T-helper 2 cell treated with Interferon-gamma antibody and Interleukin-4, amounts not matched to agents 5 μg/mL and 100 μg/mL, for 36 hours (primary cell): ENCODE measurements at places on chromosomes 5 and 9.

- H3K27ac ChIP-seq, result no peak overlapping the region
- H3K27me3 ChIP-seq, result no peaks in the 10 kb centered on the region
- H3K36me3 ChIP-seq, result no peaks in the 10 kb centered on the region
- no peak overlapping the region for H3K4me3 ChIP-seq
- no peaks in the 10 kb centered on the region for H3K4me1 ChIP-seq
Measured at GRCh38 chr9:98380065-98380681, 124.7 kb upstream of the TBC1D2 start.

- H3K4me3 ChIP-seq, result no peak overlapping the region
- no peaks in the 10 kb centered on the region for H3K4me1 ChIP-seq
- no peak overlapping the region for H3K27ac ChIP-seq
- H3K27me3 ChIP-seq, result no peaks in the 10 kb centered on the region
Measured at GRCh38 chr9:98329904-98330303, 74.5 kb upstream of the TBC1D2 start.

DNA sequence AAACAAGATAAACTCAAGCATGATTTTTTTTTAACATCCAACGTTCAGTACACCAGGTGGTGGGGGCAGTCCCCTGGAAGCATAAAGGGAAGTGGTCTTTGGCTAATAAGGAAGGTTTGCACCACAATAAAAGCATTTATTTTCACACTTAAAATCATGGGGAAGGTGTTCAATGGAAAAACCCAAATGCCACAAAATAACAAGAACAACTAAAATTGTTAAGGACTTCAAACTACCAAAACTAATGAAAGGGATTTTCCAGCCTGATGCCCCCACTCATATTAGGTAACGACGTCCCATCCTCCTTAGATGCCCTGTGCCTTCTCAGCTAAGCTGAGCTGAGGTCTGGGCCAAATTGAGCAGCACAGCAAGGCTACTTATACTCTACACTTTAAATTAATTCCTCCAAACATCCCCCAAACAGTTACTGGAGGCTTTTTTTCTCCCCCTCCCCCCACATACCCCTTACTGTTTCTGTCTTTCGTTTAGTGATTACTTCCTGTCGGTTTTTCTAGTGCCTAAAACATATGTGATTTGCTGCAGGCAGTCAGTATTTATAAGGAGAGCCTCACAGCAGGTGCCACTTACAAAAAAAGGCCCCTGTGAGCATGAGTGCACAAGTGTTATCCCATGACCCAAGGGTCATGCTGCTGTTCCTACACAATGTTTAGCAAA is 259.7 kb upstream of the ZNF608 start:
- H3K27ac ChIP-seq, result no peak overlapping the region
- H3K36me3 ChIP-seq, result no peaks in the 10 kb centered on the region
- DNase-seq, result no peak
- peaks cover 2% of the 10 kb centered on the region for H3K4me1 ChIP-seq

GRCh38 chr5:145449794-145450193 is 385.3 kb downstream of the PRELID2 start:
- DNase-seq, result no peak
- no peak overlapping the region for H3K27ac ChIP-seq
- no peaks in the 10 kb centered on the region for H3K27me3 ChIP-seq
- H3K4me1 ChIP-seq, result no peaks in the 10 kb centered on the region
- H3K4me3 ChIP-seq, result no peak overlapping the region
- H3K36me3 ChIP-seq, result no peaks in the 10 kb centered on the region

GRCh38 chr5:136075466-136075891 is 46.7 kb downstream of the TGFBI start:
- DNase-seq, result no peak
- no peak overlapping the region for H3K27ac ChIP-seq
- H3K4me1 ChIP-seq, result peaks cover 11% of the 10 kb centered on the region
- no peaks in the 10 kb centered on the region for H3K36me3 ChIP-seq
- H3K27me3 ChIP-seq, result peaks cover 53% of the 10 kb centered on the region

DNA sequence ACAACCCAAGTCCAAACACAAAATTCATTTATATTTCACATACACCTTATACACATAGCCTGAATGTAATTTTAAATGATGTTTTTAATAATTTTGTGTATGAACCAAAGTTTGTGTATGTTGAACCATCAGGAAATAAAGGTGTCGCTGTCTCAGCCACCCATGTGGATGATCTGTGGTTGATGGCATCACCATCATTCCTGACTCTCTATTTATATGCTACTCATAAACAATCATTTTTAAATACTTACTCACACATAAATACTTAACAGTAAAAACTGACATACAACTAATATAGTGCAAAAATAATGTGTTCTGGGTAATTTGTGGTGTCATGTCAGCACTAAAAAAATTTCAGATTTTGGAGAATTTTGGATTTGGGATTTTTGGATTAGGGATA is 38.4 kb downstream of the SMC5 start:
- no peaks in the 10 kb centered on the region for H3K27me3 ChIP-seq
- no peak overlapping the region for H3K27ac ChIP-seq
- H3K4me1 ChIP-seq, result peaks cover 3% of the 10 kb centered on the region
- peaks cover 61% of the 10 kb centered on the region for H3K36me3 ChIP-seq

DNA sequence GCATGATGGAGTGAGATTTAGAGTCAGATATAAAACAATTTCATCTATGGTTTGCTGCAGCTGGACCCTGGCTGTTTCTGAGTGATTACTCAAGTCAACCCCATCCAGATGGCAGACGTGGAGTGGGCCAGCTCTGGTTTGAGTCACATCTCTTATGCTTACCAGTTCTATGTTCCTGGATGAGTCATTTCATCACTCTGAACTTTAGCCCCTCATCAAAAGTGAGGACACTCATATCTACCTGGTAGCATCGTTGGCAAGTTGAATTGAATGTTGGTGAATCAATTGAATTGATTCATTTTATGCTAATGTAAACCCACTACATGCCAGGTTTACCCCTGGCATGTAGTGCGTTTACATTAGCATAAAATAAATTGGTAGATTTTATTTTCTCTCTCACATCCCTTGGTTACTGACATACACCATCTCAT is 176.4 kb downstream of the FGF18 start:
- H3K4me3 ChIP-seq, result no peak overlapping the region
- no peaks in the 10 kb centered on the region for H3K36me3 ChIP-seq
- H3K27me3 ChIP-seq, result no peaks in the 10 kb centered on the region
- no peak for DNase-seq

GRCh38 chr5:111963555-111963954 is 206.6 kb upstream of the NREP start:
- no peak overlapping the region for H3K4me3 ChIP-seq
- DNase-seq, result no peak
- no peaks in the 10 kb centered on the region for H3K4me1 ChIP-seq
- no peaks in the 10 kb centered on the region for H3K27me3 ChIP-seq
- no peaks in the 10 kb centered on the region for H3K36me3 ChIP-seq
- no peak overlapping the region for H3K27ac ChIP-seq

DNA sequence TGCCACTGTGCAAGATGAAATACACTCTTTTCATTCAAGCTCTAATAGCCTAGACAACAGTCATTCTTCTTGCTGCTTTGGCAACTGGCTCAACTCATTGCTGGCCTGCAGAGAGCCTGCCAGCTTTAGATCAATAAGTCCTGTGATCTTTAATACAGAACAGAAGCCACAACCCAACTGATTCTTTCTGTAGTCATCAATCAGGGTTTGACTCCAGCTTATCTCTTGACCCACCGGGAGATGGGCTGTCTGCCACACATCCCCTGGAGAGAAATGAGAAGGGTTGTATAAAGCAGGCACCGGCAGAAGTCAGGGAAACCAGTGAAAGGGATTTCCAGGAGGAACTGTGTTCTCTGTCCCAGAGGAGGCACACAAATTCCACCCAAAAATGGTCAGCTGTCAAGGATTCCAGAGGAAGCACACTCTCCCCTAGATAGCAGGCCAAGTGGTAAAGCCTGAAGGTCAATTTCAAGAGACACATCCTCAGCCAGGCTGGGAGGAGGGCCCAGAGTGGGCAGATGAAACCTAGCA is 24.5 kb downstream of the LHFPL2 start:
- H3K4me1 ChIP-seq, result no peaks in the 10 kb centered on the region
- peaks cover 3% of the 10 kb centered on the region for H3K27me3 ChIP-seq
- H3K4me3 ChIP-seq, result no peak overlapping the region
- no peaks in the 10 kb centered on the region for H3K36me3 ChIP-seq
- DNase-seq, result no peak

DNA sequence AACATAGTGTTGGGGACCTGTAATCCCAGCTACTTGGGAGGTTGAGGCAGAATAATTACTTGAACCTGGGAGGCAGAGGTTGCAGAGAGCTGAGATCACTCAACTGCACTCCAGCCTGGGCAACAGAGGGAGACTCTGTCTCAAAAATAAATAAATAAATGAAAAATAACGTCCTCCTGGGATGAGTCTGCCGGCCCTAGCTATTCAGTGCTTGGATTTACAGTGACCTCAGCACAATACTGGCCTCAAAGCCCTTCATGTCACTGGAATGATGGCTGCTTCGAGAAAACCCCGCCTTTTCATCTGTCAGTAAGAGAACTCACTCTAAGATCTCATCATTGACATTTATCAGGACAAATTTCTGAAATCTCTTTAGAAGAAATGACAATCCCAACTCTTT is 35.5 kb downstream of the SOX30 start:
- H3K4me1 ChIP-seq, result peaks cover 22% of the 10 kb centered on the region
- H3K36me3 ChIP-seq, result peaks cover 12% of the 10 kb centered on the region
- H3K27ac ChIP-seq, result no peak overlapping the region
- DNase-seq, result no peak

DNA sequence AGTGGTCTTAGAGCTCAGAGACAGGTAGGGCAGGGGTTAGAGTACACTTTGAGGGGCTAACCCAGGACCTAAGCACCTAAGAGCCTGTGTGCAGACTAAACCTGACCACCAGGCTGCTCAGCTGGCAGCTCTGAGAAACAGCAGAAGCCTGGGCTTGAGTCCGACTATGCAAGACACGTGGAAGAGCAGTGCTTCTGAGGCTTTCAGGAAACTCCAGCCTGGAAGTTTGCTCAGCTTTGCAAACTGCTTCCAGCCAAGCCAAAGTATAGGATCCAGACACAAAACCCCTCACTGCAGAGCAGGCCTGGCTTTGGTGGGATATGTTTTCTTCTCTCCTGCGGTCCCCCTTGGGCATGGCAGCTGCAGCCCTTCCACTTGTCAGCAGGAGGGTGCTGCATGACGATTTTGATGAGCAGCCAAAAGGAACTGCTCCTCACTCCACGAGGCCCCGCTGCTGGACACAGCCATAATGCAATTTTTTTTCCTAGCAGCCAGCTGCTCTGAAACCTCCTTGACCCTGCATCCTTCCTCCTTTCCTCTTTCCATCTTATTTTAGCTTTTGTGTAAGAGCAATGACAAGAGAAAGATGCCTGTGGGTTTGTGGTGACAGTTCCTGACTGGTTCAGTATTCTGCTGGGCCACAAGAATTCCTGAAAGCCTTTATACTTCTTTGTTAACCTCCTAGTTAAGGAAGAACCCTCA is 123.1 kb downstream of the LIFR start:
- no peaks in the 10 kb centered on the region for H3K36me3 ChIP-seq
- H3K27me3 ChIP-seq, result peaks cover 27% of the 10 kb centered on the region
- H3K4me1 ChIP-seq, result no peaks in the 10 kb centered on the region
- no peak overlapping the region for H3K27ac ChIP-seq
- DNase-seq, result no peak
- H3K4me3 ChIP-seq, result no peak overlapping the region

DNA sequence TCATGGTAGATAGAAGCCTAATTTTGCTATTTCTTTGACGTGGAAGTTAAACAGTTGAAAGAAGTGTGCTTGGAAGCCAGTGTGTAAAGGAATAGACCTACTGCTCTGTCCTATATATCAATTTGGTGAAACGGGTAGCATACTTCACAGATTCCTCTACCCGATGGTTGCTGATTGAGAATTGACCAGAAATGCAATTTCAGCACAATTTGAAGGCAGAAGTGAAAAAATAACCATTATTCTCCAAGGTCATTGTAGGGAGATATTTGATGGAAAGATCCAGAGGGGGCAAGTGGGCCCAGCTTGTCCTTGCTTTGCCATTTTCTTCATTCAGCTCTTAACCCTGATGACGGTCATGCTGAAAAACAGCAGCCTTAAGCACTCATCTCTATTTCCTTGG is 15.3 kb downstream of the CDH12 start:
- no peak overlapping the region for H3K4me3 ChIP-seq
- no peaks in the 10 kb centered on the region for H3K4me1 ChIP-seq
- no peak overlapping the region for H3K27ac ChIP-seq
- DNase-seq, result no peak
- H3K36me3 ChIP-seq, result no peaks in the 10 kb centered on the region
- H3K27me3 ChIP-seq, result no peaks in the 10 kb centered on the region

- H3K4me1 ChIP-seq, result peaks cover 9% of the 10 kb centered on the region
- DNase-seq, result no peak
- H3K27ac ChIP-seq, result no peak overlapping the region
- no peaks in the 10 kb centered on the region for H3K27me3 ChIP-seq
- H3K36me3 ChIP-seq, result peaks cover 9% of the 10 kb centered on the region
Measured at GRCh38 chr9:6771722-6772121, 13.9 kb downstream of the KDM4C start.

GRCh38 chr5:61491861-61492260 is 159.8 kb downstream of the ZSWIM6 start:
- H3K36me3 ChIP-seq, result no peaks in the 10 kb centered on the region
- H3K27me3 ChIP-seq, result no peaks in the 10 kb centered on the region
- no peaks in the 10 kb centered on the region for H3K4me1 ChIP-seq
- DNase-seq, result no peak
- H3K4me3 ChIP-seq, result no peak overlapping the region
- H3K27ac ChIP-seq, result no peak overlapping the region

DNA sequence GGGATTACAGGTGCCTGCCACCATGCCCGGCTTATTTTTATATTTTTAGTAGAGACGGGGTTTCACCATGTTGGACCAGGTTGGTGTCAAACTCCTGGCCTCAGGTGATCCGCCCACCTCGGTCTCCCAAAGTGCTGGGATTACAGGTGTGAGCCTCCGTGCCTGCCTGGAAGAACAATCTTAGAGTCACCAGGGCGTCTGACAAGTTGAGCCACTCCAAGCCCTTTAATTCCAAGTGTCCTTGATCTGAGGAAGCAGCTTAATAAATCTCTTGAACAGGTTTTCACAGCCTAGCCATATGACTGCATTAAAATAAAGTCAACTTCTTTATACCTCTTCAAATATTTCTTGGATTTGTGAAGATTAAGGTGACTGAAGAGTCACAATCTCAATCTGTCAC is 31.5 kb downstream of the SLC44A1 start:
- peaks cover 12% of the 10 kb centered on the region for H3K27me3 ChIP-seq
- DNase-seq, result no peak
- H3K36me3 ChIP-seq, result no peaks in the 10 kb centered on the region

DNA sequence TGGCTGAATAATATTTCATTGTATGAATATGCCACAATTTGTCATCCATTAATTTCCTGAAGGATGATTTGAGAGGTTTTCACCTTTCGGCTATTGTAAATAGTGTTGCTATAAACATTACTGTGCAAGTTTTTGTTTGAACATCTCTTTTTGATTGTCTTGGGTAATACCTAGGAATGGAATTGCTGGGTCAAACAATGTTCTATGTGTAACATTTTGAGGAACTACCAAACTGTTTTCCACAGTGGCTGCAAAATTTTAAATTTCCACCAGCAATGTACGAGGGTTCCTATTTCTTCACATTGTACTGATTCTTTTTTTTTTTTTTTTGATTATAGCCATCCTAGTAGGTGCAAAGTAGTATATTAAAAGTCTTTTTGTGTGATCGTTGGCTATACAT is 63.8 kb upstream of the ANKH start:
- no peak for DNase-seq
- H3K4me3 ChIP-seq, result no peak overlapping the region
- H3K27me3 ChIP-seq, result peaks cover 6% of the 10 kb centered on the region
- H3K27ac ChIP-seq, result no peak overlapping the region
- H3K36me3 ChIP-seq, result no peaks in the 10 kb centered on the region
